Iris pigment epithelial cell (primary cell): ENCODE measurements at places on chromosomes 6 and 20.

DNA sequence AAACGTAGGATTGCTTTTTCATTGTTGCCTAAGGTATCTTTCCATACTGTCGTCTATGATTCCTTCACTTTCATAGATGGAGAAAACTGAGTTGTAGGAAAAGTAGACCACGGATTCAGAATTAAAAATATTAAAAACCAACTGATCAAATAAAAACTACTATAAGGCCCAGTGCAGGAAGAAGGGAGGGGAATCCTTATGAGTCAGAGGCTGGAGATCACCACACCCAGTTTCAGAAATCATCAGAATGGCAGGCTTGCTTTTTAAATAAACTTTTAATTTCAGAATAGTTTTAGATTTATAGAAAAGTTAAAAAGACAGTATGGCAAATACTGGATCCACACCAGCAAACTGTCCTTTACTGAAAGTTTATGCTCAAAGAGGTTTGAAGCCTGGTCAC lies 32.0 kb upstream of the POPDC3 start:
- DNase-seq = peak; percentile 39

DNA sequence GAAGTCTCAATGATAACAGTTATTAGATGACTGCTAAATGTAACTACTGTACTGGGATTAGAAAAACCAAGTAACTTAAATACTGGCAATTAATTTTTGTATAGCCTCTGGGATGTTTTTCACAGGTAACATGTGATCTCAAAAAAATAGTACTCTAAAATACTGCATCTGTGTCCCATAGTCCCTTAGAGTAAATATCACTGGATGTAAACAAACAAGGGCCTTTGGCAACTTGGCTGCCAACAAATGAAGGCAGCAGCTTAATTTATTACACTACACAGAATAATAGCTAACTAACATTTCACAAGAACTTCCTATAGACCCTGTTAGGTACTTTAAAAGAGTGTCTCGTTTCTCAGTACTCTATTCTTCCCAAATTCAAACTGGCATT lies 14.0 kb downstream of the ARHGAP18 start:
- DNase-seq = no peak

- DNase-seq = no peak
These were observed 5.8 kb upstream of the SGK1 start for GRCh38 chr6:134323698-134324097.

GRCh38 chr6:22401932-22402331 lies 105.1 kb upstream of the PRL start:
- no peak for DNase-seq

- DNase-seq = no peak
These were observed 3.5 kb upstream of the SNAI1 start for GRCh38 chr20:49979030-49979832.

GRCh38 chr6:52532457-52532856 lies 44.4 kb downstream of the TRAM2 start:
- no peak for DNase-seq

DNA sequence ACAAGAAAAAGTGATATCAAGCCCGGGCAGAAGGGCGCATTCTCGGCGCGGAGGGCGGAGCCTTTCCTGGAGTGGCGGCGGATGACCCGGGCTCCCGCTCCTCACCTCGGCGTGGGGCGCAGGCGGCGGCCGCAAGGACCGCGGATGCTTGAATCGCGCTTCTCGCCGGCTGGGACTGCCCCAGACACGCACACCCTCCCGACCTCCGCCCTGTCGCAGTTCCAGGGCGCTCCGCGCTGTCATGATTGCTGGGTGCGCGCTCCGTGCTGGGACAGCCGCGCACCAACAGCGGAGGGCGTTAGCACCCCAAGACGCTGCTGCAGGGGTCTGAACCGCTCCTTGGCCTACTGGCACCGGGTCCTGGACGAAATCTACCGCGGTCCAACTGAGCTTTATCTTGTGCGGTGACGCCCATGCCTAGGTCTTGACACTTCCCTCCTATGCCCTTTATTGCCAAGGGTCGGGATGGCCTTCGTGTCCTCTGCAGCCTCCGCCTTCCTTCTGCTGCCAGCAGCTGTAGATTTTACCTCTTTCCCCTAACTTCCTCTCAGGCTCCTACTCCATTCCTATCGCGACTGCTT lies 43.3 kb downstream of the IRAK1BP1 start:
- DNase-seq = peak; percentile 14

DNA sequence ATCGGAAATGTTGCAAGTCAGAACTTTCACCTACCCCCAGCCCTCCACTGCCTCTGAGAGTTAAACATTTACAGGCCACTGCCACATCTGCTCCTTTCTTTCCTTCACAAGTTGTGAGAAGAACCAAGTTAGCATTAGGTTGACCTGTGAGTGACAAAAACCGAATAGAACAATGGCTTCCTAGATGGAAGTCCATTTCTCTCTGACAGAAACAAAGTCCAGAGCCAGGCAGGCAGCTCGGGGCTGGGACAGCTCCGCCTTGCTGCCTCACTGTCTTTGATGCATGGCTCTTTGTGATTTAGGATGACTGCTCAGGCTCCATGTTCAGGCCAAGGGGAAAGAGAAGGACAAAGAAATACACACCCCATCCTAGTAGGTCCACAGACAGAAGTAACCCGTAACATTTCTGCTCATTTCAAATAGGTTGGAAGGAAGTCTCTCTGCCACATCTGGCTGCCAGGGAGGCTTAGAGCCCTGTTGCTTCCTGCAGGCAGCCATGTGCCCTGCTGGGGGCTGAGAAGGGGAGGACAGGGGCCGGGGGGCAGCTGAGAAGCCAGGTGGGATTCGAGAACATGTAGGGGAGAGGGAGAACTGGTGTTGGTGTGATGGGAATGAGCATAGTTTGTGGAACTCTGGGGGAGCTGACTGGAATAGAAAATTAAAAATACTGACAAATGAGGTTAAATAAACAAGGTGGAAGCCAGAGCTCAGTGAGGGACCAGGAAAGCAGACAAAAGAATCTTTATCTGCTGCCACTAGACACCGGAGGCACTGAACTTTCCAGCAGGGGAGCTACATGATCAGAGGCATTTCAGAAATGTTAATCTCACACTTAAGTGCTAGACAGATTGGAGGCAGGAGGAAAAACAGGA lies 19.5 kb upstream of the IER3 start:
- peak; percentile 84 for DNase-seq

DNA sequence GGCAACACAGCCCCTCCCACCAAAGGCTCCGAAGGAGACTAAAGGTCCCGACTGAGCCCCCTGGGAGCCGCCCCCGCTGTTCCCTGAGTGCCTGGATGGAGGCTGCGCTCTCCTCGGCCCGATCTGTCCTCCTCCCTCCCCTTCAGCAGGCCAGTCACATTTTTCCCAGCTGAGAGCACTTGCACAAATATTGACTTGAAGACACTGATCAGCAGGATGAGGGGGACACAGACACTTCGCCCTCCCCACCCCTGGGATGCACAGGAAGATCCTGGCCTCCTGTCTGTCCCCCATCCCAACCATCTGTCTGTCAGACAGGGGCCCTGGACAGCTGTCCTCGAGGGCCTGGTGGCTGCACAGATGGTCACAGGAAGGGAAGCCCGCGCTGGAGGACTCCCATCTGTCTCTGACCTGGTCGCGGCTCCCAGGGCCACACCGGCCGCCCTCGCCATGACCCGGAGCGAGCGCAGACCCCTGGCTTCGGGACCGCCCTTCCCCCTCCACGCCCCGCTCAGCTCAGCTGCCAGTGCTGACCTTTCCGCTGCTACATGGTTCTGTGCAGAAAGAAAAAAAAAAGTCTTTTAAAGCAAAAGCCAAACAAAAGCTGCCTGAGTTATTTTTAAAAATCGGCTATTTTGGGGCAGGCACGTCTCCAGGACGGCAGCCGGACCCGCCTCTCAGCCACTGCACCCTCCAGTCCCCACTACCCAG lies 11.1 kb downstream of the LAMA5 start:
- peak; percentile 39 for DNase-seq

DNA sequence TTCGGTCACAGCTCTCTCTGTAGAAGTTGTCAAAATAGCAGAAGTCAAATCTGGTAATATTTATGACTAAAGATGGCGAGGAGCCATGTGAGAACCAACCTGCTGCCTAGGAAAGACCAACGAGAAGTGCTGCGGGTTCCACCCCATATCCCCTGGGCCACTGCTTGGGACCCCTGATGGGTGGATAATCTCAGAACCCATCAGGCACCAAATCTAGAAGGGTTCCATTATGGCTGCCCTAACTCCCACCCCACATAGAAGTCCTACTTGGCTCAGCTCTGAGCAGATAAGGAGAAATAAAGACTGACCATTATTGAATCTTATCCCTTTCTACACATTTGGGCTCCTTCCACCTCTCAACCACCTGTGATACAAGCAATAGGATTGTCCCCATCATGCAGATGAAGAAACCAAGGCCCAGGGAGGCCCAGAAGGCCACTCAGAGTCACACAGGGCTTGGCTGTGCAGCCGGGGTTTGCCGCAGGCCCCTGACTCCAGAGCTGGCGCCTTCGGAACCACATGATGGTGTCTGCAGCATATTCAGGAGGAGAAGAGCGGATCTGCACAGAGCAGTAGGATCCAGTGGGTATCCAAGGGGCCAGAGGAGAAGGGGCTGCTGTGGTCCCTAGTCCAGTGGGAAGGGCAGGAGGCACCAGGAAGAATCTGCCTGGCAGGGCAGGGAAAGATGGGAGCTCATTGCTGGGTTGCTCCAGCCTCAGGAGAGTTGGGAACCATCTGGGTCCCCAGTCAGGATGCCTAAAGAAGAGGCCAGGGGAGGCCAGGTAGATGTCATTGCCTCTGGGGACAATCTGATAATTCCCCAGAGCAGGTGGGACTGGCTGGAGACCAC lies 9.6 kb upstream of the PCMTD2 start:
- DNase-seq = no peak

- no peak for DNase-seq
These were observed 142.9 kb downstream of the TFAP2B start for GRCh38 chr6:50961611-50962010.

DNA sequence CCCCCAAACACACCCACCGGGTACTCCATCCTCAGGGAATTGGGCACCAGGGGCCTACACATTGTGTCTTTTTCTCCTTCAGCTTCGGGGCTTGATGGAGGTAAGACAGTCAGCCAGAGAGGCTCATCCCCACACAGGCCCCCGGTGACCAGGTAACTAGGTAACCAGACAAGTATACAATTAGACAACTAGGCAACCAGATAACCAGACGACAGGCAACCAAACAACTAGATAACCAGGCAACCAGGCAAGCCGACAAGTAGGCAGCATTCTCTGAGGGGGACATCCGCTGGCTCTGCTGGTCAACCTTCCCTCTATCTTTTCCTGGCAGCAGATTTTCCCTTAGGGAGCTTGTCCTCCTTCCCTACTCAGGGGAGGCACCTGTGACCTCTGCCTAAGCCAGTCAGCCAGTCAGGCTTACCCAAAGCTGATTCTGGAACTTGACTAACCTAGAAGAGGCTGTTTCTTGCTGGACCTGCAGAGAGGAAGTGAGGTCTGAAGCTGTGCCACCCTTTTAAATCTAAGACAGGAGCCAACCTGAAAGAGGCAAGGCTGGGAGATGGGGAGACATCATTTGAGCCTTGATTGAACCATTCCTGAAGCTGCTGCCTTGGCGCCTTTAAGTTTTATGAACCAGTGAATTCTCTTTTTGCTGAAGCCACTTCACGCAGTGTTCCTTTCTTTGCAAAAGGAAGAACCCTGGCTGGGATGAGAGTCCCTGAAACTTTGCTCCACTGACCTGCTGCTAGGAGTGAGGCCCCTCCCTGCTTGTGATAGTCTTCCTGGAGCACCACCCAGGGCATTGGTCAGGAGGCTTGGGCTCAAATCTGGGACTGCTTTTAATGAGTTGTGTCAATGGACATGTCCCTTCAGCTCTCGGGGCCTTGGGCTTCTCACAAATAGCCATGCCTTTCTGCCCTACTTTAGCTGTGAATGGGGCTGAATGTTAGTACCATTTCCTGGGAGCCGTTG lies 96.4 kb upstream of the RNF24 start:
- no peak for DNase-seq

GRCh38 chr6:39794231-39794630 lies 2.1 kb downstream of the DAAM2 start:
- no peak for DNase-seq

DNA sequence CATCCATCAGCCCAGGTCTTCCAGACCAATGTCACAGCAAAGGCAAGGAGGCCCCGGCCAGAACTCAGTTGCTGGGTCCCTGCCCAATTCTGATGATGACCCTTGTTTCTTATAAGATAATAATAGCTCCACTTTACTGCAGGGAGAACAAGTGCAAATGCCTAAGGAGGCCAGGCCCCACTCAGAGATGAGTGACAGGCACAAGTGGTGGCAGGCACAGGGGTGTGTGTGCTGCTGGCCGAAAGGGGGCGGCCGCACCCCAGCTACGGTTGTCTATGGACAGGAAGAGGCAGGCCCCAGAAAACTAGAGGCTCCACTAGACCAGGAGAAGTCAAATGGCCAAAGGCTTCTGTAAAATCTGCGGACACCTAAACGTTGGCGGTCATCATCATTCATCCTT lies 28.6 kb downstream of the GNAS-AS1 start:
- DNase-seq = no peak

DNA sequence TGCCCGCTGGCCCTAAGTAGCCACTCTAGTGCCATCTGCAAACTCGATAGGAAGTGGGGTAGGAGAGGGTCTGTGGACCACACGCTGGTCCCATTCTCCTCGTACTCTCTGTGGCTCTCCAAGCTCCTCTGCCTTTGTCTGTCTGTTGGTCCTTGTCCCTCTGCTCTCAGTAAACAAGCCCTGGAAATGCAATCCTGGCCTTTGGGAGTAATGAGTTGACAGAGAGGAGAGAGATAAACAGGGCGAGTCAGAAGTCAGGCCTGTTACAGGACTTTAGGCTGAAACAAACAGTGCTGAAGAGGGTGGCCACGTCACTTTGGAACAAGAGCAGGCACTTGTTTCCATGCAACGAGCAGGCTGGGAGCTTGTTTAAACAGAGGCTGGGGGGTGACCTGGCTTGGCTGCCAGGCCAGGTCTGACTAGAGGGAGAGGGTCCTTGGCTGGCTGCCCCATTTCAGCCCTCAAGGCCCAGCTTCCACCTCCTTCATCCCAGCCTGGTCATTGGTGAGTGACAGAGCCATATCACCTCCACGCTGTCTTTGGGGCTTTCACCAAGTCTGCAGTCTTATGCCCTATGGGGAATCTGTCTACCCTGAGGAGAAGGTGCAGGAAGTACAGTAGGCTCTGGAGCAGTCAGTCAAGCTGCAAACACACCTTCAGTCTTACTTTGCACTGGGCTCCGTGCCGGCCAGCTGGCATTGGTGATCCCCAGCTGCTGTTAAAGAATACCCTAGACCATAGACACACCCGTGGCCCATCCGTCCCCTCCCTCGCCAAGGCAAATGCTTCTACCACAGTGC lies 22.6 kb downstream of the FOXP4 start:
- peak; percentile 60 for DNase-seq

- no peak for DNase-seq
These were observed 25.4 kb upstream of the CST3 start for GRCh38 chr20:23663180-23663579.

- peak; percentile 71 for DNase-seq
These were observed 936 bp downstream of the ZDHHC14 start for GRCh38 chr6:157381631-157382621.

- DNase-seq = no peak
These were observed 340.4 kb downstream of the SYNE1 start for GRCh38 chr6:152296648-152297376.
